Stimulated activated CD4-positive, alpha-beta T cell treated with anti-CD3 and anti-CD28 coated beads, TNF-alpha, amount 100 ng/mL, for 1 hour (primary cell): ENCODE measurements at places on chromosomes 6 and 20.

GRCh38 chr6:108123946-108124345 is 41.9 kb upstream of the NR2E1 start:
- no peak for DNase-seq

GRCh38 chr6:40743226-40743625 is 156.1 kb upstream of the LRFN2 start:
- no peak for DNase-seq

DNA sequence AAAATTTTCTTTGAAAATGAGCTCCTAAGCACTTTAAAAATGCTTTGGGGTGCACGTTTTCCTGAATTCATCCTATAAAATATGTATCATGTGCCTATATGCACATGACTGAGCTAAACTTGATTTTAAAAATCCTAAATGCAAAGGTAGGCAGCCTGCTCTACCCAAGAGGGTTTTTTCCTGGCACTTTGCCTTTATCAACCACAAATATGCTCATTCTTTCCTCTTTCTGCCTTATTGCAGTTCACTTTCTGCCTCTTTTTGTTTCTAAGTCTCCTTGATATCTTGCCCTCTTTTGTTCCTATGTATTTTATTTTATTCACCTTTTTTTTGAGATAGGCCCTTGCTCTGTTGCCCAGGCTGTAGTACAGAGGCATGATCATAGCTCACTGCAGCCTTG is 229.3 kb downstream of the GRM1 start:
- no peak for DNase-seq

- no peak for DNase-seq
Observed at GRCh38 chr6:31402324-31403282, 792 bp upstream of the MICA start.

DNA sequence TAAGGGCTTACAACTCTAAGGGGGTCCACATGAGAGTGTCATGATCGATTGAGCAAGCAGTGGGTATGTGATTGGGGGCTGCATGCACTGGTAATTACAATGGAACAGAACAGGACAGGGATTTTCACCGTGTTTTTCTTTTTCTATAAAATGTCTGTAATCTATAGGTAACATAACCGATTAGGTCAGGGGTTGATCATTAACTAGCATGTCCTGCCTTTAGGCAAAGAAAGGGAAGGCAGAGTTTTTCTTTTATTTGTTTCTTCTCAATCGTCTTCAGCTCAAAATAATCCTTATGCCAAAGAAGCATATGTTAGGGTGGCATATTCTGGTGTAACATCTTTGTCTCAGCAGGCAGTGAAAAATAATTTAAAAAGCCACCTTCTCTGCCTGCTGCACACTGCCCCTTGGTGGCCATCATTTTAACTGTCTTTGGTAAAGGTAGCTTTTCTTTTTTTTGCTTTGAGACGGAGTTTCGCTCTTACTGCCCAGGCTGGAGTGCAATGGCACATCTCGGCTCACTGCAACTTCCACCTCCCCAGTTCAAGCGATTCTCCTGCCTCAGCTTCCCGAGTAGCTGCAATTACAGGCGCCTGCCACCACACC is 9.7 kb upstream of the CEP43 start:
- no peak for DNase-seq

DNA sequence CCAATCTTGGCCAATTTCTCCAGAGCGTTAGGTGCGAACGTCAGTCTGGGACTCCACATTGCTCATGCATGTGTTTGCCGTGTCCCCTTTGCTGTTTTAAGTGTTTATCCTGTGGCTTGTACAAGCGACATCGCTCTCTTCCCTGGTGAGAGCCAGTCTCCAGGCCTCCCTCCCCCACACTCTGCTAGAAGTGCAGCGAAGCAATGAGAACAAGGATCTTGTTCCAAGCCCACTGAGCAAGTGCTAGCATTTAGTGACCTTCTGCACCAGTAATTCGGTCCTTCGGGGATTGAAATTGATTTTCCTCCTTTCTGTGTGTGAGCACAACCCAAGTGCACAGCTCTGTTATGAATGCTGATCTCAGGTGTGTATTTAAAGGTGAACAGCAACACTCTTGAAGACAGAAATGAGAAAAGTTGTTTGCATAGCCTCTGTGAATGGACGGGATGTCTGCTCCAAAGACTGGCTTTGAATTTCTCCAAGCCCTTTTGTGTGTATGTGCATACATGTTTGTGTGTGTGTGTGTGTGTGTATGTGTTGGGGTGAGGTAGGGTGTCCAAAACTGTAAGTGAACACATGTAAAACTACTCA is 29.0 kb downstream of the CD83 start:
- no peak for DNase-seq

DNA sequence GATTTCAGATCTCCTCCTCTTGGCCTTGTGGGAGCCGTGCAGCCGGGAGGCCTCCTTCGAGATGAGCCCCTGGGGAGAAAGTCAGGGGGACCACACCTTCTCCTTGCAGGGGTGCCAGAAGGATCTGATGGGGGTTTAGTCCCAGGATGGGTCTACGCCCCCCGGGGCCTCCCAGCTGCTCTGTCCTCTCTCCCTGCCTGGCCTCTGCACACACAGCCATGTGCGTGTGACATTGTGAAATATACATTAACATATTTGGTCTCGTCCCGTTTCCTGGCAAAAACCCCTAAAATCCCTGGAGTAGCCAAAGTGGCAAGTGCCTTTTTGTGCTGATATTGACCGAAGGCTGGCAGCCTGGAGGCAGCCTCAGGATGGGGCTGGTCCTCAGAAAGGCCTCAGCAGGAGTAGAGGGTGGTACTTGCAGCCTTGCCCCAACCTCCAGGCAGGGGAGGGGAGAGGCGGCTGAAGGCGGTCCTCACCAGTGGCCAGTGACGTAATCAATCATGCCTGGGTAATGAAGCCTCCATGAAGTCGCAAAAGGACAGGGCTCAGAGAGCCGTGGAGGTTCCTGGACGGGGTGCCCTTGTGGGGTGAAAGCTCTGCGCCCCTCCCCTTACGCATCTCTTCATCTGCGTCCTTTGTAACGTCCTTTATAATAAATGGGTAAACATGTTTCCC is 5.1 kb upstream of the HELZ2 start:
- DNase-seq: no peak

DNA sequence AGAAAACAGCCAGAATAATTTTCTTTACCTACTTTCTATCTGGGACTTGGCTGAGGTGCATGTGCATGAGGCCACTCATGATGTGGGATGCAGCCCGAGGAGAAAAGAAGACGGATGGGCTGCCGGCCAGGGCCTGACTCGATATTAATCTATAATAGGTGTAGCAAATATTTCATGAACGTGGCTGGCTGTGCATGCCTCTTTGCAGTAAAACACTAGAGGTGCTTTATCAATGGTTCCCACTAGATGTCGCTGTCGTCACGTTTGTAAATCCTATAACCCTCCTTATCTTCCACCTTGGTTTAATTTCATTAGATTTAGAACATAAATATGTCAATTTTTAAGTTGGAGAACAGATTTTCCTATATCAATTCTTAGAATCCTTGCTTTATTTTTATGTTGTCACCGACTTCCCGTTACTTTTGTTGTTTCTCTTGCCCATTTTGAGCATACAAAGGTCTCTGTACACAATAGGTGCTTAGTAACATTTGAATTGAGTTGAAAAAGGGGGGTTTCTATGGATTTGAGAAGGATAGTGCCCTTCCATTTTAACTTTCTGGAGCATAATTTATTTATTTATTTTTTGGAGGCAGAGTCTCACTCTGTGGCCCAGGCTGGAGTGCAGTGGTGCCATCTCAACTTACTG is 19.6 kb upstream of the FERMT1 start:
- DNase-seq: no peak

- DNase-seq: no peak
Observed at GRCh38 chr6:112288475-112288874, 34.1 kb upstream of the LAMA4 start.

- no peak for DNase-seq
Observed at GRCh38 chr6:41356825-41357224, 21.4 kb downstream of the NCR2 start.

DNA sequence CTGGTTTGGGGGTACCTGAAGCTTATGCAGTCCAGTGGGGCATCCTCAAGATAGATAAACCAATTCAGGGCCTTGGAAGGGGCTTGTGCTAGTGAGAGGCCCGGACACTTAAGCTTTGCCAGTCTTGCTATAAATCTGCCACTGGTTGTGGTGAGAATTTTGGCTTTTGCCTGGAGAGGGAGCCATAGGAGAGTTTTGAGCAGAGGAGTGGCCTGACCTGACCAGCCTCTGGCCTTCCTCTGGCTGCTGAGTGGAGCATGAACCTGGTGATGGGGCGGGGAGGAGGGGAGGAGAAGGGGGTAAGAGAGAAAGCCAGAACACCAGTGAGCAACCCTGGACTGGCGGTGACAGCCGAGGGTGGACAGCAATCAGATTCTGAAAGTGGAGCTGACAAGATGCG is 7.1 kb downstream of the TMEM74B start:
- no peak for DNase-seq

DNA sequence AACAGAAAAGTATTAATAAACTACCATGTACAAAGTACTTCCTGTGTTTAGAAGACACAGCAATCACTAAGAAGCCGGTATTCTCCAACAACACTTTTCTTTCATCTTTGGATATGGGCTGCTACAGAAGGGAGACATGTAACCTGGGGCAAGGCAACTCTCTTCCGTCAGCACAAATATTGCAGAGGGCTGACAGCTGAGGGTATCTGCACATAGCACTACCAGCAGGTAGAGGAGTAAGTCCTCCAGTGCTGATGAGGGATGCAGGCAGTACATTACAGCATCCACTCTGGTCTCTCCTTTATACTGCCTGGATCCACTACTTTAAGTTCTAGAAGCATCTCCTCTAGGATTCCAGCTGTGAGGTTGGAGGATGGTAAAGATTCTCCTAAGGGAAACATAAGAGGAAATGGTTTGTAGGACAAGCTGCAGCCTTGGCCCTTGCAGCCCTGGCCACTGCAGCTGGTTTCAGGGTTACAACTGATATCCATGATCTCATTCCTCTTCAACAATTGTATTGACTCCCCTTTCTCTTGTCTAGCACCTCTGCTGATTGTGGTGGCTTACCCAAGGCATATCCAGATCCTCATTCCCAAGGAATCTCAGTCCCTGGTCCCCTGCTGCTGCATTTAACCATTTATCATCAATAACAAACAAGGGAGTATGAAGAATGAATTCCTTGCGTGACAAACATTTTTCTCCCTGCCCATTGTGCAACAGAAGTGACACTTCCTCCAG is 110.7 kb upstream of the ADGRF1 start:
- DNase-seq: no peak

GRCh38 chr20:13800728-13801134 is 15.9 kb downstream of the NDUFAF5 start:
- no peak for DNase-seq

DNA sequence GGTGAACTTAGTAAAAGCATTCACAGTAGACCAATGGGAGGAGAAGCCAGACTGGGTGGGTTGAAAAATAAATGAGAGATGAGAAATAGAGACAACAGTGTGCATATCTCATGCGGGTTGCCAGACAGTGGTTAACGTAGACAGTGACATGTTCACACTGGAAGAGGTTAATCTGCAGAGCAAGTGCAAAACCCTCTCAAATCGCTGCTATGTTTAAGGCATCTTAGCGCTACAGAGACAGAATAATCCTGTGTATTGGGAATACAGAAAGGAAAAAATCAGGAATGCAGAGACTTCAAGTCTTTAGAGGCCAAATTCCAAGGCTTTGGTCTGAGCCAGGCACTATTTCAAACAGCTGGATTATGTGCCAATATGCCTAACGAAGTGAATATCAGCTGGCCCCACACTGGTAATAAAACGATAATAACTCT is 107.1 kb downstream of the TSHZ2 start:
- no peak for DNase-seq
